ENCODE measurements at places on chromosomes 16 and 17. TPM values are rescaled to one million over a fixed set of nuclear protein-coding genes. Genes with fewer than 3 reads are reported as not detected.

DNA sequence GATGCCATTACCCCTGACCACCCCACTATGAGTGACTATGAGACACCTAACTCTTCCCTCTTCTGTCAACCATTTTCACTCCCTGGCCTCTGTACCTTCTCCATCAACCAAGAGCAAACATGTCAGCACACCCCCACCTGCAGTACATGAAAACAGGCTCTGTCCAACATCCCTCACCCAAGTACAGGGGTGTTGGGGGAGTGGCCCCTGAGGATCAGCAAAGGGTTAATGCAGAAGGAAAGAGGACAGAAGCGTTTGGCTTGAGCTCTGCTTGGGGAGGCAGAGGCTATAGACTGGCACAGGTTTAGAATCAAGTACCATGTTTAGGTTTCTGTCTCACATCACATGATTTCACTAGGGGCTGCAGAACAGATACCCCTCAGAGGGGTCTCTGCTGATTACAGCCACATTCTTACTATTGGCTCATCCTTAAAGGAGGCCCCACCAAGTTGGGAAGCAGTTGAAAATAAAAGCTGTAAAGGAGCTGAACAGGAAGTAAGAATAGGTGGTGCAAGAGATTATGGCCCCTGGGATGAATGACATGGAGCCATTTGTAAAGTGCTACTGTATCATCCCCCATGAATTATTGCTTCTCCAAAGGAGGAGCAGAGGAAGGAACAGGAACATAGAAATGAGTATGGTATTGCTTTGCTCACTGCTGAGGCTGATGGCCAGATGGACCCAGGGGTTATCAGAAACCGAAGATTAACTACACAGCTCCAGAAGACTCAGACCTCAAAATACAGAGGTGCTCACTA, 2.4 kb upstream of the PSMC3IP start:
- no peak for DNase-seq
- no peaks in the 10 kb centered on the region for H3K27me3 ChIP-seq
- H3K36me3 ChIP-seq: peaks cover 45% of the 10 kb centered on the region
- no peak overlapping the region for H3K4me3 ChIP-seq

DNA sequence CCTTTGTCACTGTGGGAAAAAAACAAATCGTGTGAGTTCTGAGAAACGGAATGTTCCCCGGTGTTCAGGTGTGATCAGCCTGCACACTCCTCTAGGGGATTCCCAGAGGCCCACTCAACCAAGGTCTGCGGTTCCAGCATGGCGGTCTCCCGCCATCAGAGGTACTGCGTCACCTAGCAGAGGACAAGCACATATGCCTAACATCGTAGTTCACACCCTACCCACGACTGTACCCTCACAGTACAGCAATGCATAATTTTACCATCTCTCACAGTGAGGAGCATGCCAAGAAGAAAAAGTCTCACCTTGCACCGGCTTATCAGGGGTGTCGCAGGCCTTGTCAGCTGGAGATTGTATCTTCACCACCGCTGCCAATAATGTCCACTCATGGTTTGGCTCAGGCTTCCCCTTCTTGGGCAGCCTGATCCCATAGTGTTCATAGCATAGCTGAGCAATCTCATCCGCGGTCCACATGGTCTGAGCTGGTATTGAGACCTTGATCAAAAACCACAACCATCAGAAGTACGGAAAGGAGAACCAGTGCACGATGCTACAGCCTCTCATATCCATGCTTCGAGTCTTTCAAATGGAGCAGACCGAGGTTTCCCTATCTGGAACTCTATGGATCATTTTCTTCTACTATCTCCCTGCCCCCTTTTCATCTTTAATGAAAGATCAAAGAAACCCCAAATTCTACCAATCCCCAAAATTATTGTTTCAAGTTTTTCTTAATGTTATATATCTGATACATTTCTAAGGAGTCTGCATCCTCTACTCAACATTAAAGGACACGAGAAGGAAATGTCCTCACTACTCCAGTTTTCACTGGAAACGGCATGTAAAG, 2.5 kb downstream of the ADAT1 start:
- peak overlapping the region; percentile 97 for H3K27ac ChIP-seq
- peak overlapping the region; percentile 90 for H3K4me3 ChIP-seq
- H3K36me3 ChIP-seq: peaks cover 35% of the 10 kb centered on the region

DNA sequence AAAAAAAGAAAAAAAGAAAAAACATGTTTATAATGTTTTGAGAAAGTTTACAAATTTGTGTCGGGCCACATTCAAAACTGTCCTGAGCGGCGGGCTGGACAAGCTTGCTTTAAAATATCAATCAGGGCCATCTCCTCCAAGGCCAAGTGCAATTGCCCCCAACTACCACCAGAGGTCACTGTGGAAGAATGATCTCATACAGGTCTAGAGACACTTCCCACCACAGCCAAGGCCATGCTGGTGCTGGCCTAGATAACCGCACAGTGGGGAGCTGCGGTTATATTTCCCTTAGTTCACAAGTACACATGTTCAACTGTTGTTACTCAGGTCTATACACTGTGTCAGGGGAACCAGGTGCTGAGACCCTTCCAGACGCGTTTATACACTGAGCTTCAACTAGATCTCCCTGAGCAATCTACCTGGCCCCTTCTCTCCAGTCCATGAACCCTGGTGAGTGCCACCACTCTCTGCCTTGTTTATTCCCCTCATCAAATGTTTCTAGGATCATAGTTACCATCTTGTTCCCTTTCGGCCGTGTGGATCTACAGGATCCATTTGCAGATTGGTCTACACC, 83.8 kb upstream of the CCL2 start:
- H3K27me3 ChIP-seq: peaks cover 19% of the 10 kb centered on the region
- H3K36me3 ChIP-seq: no peaks in the 10 kb centered on the region
- no peak overlapping the region for H3K27ac ChIP-seq
- no peak overlapping the region for H3K4me3 ChIP-seq

DNA sequence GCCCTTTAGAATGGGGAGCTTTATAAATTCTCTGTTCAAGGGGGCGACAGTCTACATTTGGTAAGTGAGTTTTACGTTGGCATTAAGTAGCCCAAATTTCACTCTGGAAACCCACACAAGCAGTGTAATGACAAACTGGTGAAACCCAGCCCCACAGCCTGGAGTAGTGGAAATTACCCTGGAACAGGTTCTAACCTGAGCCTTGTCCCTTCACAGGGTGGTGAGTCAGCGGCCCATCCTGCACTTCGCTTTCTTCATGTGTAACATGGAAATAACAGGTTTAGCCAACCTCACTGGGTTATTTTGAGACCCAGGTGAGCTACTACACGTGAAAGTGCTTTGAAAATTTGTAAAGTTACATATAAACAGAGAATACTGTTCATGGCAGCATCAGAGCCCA, 3.5 kb upstream of the TLCD3A start:
- H3K4me1 ChIP-seq: peaks cover 12% of the 10 kb centered on the region
- H3K27me3 ChIP-seq: no peaks in the 10 kb centered on the region
- DNase-seq: no peak
- H3K27ac ChIP-seq: no peak overlapping the region

GRCh38 chr16:22031483-22032083, 23.7 kb downstream of the MOSMO start:
- no peak for DNase-seq

GRCh38 chr16:49639739-49640431, 216.0 kb downstream of the ZNF423 start:
- H3K4me1 ChIP-seq: no peaks in the 10 kb centered on the region
- H3K27ac ChIP-seq: no peak overlapping the region
- H3K36me3 ChIP-seq: no peaks in the 10 kb centered on the region
- no peak overlapping the region for H3K4me3 ChIP-seq

DNA sequence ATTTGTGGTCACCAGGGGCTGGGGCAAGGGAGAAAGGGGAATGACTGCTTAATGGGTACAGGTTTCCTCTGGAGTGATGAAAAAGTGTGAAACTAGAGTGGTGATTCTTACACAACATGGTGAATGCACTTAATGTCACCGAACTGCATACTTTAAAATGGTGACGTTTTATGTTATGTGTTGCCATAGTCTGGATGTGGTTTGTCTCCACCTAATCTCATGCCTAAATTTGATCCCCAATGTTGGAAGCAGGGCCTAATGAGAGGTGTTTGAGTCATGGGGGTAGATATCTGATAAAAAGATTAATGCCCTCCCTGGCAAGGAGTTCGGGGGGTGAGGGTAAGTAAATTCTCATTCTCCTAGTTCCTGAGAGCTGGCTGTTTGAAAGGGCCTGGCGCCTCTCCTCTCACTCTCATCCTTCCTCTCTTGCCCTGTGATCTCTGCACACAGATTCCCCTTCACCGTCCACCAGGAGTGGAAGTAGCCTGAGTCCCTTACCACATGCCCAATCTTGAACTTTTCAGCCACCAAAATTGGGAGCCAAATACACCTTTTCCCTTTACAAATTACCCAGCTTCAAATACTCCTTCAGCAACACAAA, 15.3 kb downstream of the XPO6 start:
- H3K27ac ChIP-seq: peak overlapping the region; percentile 64
- H3K36me3 ChIP-seq: peaks cover 48% of the 10 kb centered on the region
- H3K4me1 ChIP-seq: peaks cover 71% of the 10 kb centered on the region
- no peak for DNase-seq

- H3K27ac ChIP-seq: no peak overlapping the region
- H3K4me3 ChIP-seq: no peak overlapping the region
- no peak for DNase-seq
- no peaks in the 10 kb centered on the region for H3K36me3 ChIP-seq
Observed at GRCh38 chr17:58371300-58371950, 19.4 kb upstream of the SUPT4H1 start.

DNA sequence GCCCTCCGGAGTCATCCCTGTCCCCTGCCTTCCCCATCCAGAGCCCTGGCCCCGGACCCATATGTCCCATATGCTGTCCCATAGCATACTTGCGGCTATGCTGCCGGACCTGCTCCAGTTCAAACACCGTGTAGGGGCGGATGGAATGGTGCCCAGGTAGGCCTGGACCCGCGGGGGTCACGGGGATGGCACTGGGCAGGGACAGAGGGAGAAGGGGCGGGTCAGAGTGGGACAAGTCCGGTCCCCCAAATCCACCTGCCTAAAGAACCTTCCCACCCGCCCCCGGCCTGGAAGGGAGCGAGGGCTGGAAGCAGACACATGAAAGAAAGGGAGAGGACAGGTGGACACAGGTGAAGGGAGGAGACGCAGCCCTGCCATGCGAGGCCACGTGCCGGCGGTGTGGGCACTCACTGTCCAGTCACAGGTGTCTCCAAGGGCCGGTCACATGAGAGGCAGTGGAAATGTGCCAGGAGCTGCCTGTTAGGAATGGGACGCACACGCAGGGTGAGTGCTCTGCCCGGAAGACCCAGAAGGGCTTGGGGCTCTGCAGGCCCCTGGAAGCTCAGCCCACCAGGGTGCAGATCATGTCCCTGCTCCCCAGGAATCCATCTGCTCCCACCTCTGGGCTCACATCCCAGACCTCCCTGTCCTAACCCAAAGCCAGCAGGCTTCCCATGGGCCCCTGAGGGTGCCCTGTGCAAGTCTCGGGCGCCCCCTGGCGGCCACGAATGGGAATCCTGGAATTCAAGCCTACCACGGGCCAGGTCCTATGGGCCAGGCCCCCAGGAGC, 14.0 kb downstream of the UBALD2 start:
- DNase-seq: peak; percentile 89
- H3K4me3 ChIP-seq: no peak overlapping the region
- H3K27me3 ChIP-seq: no peaks in the 10 kb centered on the region
- H3K4me1 ChIP-seq: peaks cover 4% of the 10 kb centered on the region
- H3K27ac ChIP-seq: no peak overlapping the region

- no peak for DNase-seq
- H3K27me3 ChIP-seq: peaks cover 5% of the 10 kb centered on the region
- H3K36me3 ChIP-seq: no peaks in the 10 kb centered on the region
- no peak overlapping the region for H3K27ac ChIP-seq
- no peak overlapping the region for H3K4me3 ChIP-seq
Observed at GRCh38 chr17:69143683-69144231, 2.1 kb upstream of the ABCA6 start.

- no peak overlapping the region for H3K4me3 ChIP-seq
- peaks cover 25% of the 10 kb centered on the region for H3K4me1 ChIP-seq
- H3K27me3 ChIP-seq: peaks cover 64% of the 10 kb centered on the region
- no peak overlapping the region for H3K27ac ChIP-seq
- DNase-seq: no peak
- no peaks in the 10 kb centered on the region for H3K36me3 ChIP-seq
Observed at GRCh38 chr17:57957120-57957850, 2.1 kb upstream of the CUEDC1 start.

The HIC1 gene
- 88.5 TPM for total RNA-seq

The FAM20A gene
- total RNA-seq: not detected

The BORCS6 gene
- 16.8 TPM for total RNA-seq

The TOM1L2 gene
- 33.0 TPM for total RNA-seq
